Non-pigmented ciliary epithelial cell (primary cell): ENCODE measurements at places on chromosomes 16 and 17.

- DNase-seq: no peak
Observed at GRCh38 chr17:49521088-49521450, 26.0 kb downstream of the NGFR start.

DNA sequence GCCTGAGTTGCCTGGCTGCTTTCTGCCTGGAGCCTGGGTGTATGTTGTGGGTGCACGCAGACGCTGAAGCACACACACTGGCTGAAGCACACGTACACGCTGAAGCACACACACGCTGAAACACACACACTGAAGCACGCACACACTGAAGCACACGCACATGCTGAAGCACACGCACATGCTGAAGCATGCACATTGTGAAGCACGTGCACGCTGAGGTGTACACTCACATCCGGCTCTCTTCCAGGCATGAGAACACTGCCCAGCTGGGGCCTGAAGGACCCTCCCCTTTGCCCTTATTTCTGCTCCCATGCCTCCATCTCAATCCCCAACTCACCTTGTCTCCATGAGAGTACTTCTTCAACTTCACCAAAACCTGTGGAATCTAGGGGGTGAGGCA is 16.5 kb downstream of the CSF3 start:
- no peak for DNase-seq

- no peak for DNase-seq
Observed at GRCh38 chr16:74146643-74147042, 150.0 kb upstream of the PSMD7 start.

GRCh38 chr16:1530883-1531637 is 2.4 kb upstream of the TMEM204 start:
- no peak for DNase-seq

DNA sequence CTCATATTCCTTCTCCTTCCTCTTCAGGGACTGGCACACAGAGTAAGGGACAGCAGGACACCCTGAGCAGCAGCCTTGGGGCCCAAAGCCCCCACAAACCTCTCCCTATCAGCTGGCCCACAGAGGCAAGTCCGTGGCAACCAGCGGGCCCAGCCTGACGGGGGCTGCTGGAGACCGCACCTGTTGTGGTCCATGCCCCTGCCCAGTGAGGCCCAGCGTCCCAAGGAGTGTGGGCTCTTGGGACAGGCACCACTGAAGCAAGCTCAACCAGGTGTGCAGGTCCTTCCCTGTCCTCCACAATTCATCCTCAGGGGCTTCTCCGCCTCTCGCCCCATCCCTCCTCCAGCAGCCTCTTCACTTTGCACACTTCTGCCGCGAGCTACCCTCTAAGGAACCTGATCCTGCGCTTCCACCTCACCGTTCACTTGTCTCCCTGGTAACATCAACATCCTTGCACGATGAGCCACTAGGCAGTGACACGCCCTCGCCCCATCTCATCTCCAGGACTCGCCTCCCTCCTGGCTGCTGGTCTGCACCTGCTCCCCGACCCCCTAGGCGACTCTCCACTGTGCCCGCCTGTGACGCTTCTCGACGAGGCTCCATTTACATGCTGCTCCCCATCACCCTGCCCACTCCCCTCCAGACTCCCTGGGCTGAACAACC is 12.7 kb downstream of the MNT start:
- DNase-seq: no peak

DNA sequence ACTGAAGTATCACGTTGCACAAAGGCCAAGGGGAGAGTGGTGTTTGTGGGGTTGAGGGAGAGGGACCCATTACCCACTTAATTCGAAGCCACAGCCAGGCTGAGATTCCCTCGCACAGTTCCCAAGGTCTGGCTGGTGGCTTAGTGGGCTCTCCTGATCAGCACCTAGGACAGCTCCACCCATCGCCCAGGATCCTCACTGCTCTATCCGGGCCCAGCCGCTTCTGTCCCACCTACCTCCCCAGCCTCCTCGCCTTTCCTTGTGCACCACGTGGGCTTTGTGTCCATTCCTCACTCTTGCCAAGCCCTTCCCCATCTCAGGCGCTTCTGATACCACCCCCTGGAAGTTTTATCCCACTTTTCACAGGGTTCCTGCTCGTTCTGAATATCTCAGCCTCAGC is 163.5 kb downstream of the CCT6B start:
- DNase-seq: no peak

DNA sequence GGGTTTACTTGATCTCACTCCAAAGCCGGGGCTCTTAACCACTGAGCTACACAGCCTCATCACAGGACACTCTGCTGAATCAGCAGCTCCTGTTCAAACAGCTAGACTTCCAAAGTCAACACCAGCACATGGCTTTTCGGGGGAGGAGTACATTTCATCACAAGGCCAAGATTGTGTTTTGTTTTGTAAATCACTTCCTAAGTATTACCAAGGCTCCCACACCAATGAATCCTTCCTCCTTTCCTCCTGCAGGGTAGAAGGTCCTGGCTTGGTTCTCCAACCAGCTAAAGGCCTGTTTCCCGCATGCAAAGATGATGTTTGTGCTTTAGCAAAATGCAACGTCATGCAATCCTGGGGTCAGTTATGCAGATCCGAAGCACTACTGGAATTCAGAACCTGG is 152.5 kb downstream of the XYLT1 start:
- peak; percentile 3 for DNase-seq

GRCh38 chr17:29294580-29294900 is 592 bp upstream of the NUFIP2 start:
- no peak for DNase-seq

GRCh38 chr16:11207646-11208045 is 48.4 kb downstream of the SOCS1 start:
- DNase-seq: no peak

DNA sequence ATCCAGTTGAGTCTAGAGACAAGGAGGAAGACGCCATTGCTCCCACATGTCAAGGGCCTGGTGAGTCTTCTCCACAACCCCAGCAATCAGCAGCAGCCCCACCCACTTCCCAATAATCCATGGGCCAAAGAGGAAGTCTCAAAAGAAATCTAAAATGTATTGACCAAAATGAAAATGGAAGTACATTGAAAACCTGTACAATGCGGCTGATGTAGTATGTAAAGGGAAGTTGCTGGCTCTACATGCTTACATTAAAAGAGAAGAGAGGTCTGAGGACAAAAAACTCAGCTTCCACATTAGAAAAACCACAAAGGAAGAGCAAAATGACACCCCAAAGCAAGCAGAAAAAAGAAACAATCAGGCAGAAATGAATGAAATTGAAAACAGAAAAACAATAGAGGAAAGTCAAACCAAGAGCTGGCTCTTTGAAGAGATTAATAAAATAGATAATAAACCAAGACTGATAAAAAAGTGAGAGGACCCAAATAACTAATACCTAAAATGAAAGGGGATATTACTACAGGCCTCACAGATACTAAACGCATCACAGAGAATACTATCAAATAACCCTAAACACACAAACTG is 100.6 kb upstream of the METRNL start:
- no peak for DNase-seq

DNA sequence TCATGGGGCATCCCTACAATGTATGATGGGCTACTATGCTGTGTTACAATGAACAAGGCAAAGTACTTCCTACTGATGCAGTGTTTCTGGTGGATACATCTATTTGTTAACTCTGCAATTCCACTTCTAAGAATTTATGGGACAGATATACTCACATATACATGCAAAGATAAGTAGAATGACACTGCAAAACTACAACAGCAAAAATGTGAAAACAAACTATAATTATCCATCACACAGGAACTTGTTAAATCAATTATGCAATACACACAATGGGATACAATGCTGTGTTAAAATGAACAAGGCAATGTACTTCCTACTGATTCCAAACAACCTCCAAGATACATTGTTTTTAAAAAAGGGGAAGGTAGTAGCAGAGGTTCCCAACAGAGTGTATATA is 3.2 kb downstream of the DDX52 start:
- DNase-seq: no peak

DNA sequence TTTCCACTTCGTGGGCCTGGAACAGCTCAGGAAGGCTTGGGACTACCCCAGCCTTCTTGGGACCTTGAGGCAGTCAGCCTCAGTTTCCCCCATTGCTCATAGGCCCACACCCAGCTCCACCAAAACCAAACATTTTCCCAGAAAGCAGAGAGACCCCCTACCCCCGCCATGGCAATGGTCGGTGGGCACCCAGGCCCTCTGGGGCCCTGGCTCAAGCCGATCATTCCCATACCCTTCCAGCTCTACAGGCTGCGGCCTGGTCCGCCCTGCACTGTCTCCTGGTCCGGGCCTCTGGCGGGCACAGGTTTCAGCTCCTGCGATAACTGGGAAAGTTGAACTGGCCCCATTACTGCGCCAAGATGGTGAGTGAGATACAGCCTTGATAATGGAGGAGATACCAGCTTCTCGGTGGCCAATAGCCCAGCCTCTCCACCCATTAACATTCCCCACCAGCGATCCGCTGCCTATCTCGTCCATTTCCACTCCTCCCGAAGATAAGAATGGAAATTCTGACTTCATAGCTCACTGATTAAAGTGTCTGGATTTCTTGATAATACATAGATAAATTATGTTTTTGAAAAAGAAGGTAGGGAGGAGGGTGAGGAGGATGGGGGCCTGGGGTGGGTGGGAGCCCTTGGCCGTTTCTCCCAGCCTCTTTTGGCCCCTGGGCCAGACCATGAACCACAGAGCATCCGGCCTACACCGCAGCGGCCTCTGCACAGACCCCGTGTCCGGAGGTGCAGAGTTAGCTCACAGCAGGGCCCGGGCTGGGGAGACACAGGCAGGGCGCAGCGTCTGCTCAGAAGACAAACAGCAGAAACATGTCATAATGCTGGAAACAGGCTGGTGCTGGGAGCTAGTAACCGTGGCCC is 11.6 kb downstream of the ZFPM1 start:
- no peak for DNase-seq

GRCh38 chr16:56547949-56548567 is 16.8 kb upstream of the MT4 start:
- DNase-seq: no peak

DNA sequence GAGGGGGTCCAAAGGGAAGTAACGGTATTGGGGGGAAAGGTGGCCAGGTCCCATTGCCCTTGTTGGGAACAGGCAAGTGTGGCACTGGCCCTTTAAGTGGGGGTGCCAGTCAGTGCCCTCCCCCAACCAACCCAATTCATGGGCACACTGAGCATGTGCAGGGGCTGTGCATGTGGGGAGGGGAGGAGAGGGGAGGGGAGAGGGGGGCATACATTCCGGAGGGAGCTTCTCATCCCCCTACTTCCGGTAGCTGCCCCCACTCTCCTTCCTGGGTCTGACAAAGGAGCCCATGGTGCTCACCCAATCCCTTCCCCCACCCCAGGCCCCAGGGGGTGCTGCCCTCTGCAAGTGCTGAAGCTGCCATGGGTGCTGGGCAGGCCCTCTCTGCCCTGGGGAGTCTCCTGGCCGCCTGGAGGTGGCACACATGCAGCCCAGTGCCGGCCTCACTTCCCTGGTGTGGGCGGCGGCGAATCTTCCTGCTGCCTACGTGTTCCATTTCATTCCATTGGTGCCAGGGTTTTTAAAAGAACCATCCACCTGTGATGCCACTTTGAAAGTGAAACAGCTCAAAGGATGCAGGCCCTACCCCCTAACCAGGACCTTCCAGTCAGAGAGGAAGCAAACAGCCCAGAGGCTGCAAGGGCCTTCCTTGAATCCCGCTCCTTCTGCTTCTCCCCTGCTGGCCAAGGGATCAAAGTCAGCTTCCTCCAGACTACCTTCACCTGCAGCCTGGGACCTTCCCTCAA is 11.0 kb downstream of the HEXIM2 start:
- no peak for DNase-seq

GRCh38 chr17:81393684-81394376 is 1.4 kb upstream of the BAHCC1 start:
- peak; percentile 96 for DNase-seq
